ENCODE measurements at places on chromosomes 1 and 21. TPM values are rescaled to one million over a fixed set of nuclear protein-coding genes. Genes with fewer than 3 reads are reported as not detected.

Gene PEAR1
- total RNA-seq: 3.8 TPM

DNA sequence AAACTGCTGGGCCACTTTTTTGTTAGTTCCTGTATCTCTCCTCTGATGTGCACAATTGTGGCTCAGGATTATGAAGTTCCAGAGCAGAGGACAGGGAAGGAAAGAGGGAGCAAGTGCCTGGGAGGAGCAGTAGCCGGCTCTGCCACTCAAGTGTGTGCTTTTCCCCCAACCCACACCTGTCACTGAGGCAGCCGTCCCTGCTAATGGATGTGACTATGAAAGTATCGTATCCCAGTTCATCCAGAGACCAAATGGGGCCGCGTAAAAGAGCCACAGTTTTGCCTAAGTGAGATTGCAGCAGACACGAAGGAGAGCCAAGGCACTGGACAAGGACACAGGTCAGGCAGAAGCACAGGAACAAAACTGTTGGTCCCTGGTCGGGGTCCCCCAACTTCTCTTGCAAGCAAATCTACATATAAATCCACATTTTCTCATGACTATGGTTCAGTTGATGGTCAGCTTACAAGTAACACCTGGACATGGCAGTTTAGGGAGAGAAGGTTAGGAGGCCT, 204.7 kb downstream of the RHOU start:
- DNase-seq: no peak

GRCh38 chr1:107690491-107690890, 274.5 kb downstream of the VAV3 start:
- DNase-seq: no peak

Gene NTRK1
- total RNA-seq: 0.44 TPM

DNA sequence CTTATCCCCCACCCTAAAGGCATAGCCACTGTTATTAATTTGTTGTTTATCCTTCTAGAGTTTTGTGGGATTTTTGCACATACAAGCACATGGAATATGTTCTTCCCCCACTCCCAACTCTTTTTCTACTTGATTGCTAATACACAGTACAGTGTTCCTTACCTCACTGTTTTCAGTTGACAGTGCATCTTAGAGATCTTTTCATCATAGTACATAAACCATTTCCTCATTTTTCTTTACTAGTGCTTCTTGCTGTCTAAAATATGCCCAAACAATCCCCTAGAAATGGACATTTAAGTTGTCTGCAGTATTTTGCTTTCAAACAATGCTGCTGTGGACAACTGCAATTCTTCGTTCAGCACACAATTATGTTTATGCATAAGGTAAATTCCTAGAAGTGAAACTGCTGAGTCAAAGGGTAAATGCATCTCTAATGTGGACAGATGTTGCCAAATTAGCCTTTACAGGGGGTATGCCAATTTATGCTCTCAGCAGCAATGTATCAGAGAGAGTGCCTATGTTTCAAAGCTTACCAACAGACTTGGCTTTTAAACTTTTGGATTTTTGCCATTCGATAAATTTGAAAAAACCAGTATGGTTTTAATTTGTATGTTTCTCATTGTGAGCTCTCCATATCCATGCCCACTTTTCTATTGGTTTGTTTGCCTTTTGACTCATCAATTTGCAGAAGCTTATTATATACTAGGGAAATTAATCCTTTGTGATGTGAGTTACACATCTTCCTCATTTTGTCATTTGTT, 132.6 kb downstream of the MRPS6 start:
- no peak for DNase-seq

- no peak for DNase-seq
Measured at GRCh38 chr1:208934933-208935332, 648.6 kb upstream of the CAMK1G start.

DNA sequence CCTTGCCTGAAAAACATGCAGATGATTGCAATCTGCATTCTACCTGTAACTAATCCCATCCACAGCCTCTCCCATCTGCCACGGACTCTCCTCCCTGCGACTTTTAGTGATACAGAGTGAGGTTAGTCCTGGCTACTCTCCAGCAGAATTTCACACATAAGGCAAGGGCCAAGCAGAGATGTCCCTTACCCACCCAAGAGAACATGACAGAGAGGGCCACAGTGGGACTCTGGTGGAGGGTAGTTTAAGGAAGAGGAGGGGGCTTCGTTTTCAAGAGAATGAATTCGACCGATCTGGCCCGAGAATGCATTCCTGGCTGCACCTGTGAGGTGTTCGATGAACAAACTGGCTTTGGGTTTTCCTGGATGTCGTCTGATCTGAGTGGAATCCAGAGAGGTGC, 87.5 kb upstream of the SIM2 start:
- DNase-seq: no peak

DNA sequence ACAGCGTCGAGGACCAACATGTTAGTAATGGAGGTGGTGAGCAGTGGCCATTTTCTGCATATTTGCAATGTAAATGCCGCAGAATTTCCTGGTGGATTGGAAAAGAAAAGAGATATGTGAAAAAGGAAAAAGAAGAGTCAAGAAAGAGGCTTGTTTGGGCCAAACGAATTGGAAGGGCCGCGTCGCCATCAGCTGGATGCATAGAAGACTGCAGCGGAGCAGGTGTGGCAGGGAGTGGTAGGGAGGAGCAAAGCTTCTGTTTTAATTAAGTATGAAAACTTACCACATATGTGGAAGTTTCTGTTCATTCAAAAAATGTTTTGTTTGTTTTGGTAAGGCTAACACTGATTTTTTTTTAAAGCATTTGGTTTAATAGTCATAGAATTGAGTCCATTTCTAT, 690.7 kb downstream of the NCAM2 start:
- DNase-seq: no peak

DNA sequence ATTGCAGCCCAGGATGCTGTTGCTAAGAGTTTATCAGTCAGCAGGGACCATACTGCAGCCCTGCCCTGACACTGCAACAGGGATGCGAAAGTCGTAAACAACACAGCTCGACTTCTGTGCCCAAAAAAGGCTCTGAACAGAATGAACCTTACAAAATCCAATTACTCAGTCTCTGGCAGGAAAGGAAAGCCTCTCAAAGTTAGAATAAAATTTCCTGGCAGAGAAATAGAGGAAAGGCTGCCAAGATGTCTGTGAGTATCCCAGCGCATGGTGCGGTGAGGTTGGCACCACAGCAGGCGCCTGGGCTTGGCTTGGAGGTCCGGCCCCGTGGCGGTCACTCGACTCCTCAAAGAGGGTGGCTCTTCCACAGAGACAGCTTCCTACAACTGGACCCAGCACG, 185.8 kb downstream of the PCP4 start:
- DNase-seq: peak; percentile 75

DNA sequence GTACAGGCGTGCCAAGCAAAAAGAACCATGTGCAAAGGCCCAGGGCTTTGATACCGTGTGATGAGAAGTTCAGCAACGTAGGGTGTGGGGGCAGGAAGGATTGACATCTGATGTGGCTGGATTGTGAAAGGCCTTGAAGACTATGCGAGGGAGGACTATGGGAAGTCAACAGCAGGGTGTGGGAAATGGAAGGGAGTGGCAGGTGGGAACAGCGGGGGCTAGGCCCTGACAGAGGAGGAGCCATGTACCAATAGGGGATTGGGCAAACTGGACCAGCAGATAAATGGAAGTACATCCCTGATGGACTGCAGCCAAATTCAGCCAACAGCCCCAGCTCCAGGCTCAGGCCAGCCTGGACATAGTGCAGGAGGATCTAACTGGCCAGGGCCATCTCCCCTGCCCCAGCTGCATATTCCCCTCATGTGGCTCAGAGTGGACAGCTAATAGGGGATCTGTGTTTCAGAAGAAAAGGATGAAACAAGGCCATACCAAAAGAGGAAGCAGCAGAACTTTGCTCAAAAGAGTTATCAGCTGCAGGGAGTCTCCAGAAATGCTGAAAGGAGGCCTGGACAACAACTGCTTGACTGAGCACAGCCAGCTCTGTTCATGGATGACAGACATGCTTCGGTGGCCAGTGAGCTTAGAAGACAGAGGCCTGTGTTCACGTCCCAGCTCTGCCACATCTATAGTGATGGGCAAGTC, 140.2 kb upstream of the SGIP1 start:
- no peak for DNase-seq

DNA sequence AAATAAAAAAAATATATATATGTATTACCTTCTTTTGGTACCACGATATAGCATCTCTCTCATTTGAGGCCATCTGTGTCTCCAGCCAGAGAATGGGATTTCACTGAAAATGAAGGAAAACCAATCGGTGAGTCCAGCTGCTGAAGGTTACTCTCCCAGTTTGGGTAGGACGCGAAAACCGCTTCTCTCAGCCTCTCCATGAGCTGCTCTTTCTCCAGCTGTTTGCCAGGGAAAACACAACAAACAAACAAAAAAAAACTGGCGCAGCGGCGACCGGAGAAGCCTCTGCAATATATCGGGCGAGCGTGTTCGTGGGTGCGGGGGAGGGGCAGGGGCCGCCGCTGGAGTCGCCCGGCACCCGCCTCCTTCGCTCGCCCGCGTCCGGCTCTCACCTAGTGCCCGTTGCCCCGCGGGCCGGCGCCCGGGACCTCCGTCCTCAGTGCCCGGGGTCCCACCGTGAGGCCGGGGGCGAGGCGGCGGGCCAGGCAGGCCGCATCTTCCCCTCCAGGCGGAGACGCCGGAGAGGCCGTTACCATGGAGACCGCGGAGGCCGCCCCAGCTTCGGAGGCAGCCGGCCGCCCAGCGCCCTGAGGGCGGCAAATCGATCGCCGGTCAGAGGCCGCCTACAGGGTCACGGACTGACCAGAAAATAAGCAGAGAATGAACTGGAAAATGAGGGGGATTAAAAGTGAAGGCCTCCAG, 504 bp downstream of the PHTF1 start:
- DNase-seq: peak; percentile 82

DNA sequence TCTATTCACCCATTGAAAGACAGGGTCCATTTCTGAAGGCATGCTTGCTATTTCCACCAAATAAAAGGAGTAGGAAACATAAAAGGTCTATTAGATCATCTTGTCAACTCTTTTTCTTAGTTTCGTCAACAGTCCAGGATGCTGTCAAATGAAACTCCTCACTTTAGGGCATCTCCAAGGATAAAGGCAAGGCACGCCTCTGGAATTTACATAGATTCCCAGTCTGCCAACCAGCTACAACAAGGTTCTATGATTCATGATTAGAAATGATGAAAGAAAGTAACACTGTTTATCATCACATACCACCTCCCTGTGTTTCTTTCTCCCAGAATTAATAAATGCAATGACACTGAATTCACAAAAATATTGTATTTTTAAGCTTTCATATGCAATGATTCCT, 636.3 kb downstream of the LTN1 start:
- DNase-seq: no peak

- no peak for DNase-seq
Measured at GRCh38 chr1:51301152-51301843, 29.1 kb downstream of the TTC39A start.

DNA sequence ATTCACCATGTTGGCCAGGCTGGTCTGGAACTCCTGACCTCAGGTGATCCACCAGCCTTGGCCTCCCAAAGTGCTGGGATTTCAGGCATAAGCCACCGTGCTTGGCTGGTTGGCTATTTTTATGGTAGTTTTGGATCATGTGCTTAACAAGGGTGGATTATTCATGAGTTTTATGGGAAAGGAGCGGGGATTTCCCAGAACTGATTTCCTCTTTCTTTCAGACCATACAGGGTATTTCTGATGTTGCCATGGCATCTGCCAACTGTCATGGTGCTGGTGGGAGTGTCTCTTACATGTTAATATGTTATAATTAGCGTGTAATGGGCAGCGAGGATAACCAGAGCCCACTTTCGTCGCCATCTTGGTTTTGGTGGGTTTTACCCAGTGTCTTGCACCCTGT, 3.2 kb downstream of the TRPM2 start:
- DNase-seq: no peak

DNA sequence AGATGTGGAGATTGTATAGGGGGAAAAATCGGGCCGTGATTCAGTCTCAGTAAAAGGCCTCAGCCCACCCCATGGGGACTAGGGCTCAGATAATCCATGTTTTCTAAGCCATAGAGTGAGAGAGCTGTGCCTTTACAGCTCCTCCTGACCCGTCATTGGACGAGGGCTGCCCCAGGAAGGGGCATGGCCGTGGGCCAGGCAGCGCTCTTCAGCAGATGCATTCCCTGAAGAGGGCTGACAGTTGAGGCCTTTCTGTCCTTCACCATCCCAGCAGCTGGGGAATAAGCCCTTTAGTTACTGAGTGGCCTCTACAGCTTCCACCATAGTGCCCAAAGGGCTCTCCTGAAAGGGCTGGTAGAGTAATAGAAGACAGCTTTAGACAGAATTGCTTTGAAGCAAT, 57.2 kb downstream of the ST3GAL3 start:
- no peak for DNase-seq

- DNase-seq: no peak
Measured at GRCh38 chr1:200247518-200247917, 162.3 kb downstream of the ZNF281 start.

Gene SPATA21
- total RNA-seq: not detected

GRCh38 chr1:215635827-215636226, 68.7 kb downstream of the KCTD3 start:
- DNase-seq: no peak

- no peak for DNase-seq
Measured at GRCh38 chr1:197595304-197595904, 179.9 kb downstream of the DENND1B start.

- peak; percentile 3 for DNase-seq
Measured at GRCh38 chr1:17375651-17376050, 3.7 kb downstream of the PADI6 start.

Gene DENND2C
- total RNA-seq: 16.1 TPM

GRCh38 chr1:63914706-63915105, 140.9 kb downstream of the ROR1 start:
- no peak for DNase-seq

Gene DNASE2B
- total RNA-seq: 3.1 TPM

- no peak for DNase-seq
Measured at GRCh38 chr21:45085700-45086099, 11.3 kb downstream of the ADARB1 start.

DNA sequence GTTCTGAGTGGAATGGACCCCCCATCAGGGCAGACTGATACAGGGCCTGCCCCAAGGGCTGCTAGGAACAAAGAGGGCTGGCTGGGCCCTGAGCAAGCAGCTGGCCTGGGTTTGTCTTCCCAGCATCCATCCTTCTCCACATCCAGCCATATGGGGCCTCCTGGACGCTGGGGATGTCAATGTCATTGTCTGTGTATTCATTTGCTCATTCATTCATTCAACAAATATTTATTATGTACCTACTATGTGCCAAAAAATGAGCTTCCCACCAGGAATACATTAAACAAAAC, 15.6 kb upstream of the ECE1 start:
- no peak for DNase-seq

DNA sequence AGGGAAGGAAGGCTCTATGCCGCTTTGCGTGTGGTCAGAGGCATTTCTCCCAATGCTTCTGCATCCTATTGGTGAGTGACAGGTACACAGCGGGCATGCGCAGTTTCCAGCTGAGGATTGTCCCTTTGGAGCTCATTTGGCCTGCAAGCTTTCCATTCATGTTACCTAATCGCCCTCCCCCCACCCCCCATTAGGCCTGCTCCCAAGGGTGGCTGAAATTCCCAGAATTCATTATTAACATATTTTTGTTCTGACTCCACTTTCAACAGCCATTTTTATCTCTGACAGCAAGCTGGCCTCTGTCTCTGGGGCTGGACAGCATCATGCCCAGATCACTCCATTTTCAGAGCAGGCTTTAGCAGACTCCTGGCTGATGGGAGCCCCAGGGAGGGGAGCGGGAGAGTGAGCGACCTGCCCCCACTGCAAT, 25.6 kb downstream of the MIS18A start:
- DNase-seq: peak; percentile 30

Measured in psoas muscle (tissue), 8 donors.